NCI-H69 (cell line): ENCODE measurements at places on chromosomes 1 and 21.

GRCh38 chr1:83834621-83835264 lies 164.2 kb downstream of the TTLL7 start:
- DNase-seq: no peak

DNA sequence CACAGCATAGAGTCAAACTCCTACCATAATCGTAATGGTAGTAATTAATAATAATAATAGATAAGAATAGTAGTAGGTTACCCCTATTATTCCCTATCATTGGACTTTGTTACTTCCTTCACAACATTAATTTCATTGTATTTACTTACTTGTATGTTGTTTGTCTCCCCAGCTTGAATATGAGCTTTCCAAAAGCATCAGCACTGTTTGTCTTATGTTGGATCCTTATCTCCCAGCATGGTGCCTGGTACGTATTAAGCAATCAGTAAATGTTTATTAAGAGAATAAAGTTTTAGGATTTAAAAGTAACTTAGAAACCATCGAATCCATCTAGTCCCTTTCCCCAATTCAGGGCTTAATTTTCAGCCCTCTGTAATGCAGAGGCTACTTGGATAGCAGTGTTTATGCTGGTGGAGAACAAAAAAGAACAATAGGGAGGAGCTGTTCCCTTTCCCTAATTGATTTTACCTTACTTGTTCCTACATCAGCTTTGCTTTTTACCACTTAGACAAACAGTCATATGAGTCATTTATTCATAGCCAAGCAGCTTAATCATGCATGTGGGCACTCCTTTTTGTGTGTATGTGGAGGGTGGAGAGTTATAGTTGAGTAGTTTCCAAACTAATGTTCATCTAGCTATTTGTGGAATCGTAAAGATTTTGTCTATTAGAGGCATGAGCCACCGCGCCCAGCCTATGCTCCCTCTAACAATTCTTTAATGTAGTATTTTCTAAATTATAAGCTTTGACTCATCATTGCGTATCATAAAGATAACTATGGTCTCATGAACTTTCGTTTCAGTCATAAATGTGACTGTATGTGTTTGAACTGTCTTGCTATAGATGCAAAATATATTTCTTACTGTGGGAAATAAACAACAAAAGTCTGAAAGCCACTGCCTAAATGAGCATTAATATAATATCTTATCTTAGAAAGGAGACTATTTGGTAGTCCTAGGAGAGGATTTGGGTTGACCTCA lies 20.9 kb upstream of the DR1 start:
- DNase-seq: peak; percentile 55

- peak; percentile 9 for DNase-seq
Measured at GRCh38 chr1:29876902-29877301, 640.6 kb downstream of the PTPRU start.

DNA sequence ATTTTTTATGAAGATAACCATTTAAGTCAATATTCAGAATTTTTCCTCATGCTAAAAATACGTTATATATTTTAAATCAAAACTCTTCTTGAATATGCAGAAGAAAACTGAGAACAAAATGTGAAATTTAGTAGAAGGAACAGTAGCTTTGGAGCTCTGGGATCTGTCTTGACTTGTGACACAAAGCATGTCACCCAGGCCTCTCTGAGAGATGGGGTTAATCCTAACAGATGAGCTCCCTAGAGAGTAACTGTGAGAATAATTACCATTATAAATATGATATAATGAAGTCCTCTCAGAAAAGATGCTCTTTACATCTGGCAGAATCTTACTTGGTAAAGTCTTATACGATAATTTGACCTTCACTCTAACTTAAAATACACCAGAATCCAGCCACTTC lies 272.0 kb downstream of the PTPRC start:
- DNase-seq: peak; percentile 34

DNA sequence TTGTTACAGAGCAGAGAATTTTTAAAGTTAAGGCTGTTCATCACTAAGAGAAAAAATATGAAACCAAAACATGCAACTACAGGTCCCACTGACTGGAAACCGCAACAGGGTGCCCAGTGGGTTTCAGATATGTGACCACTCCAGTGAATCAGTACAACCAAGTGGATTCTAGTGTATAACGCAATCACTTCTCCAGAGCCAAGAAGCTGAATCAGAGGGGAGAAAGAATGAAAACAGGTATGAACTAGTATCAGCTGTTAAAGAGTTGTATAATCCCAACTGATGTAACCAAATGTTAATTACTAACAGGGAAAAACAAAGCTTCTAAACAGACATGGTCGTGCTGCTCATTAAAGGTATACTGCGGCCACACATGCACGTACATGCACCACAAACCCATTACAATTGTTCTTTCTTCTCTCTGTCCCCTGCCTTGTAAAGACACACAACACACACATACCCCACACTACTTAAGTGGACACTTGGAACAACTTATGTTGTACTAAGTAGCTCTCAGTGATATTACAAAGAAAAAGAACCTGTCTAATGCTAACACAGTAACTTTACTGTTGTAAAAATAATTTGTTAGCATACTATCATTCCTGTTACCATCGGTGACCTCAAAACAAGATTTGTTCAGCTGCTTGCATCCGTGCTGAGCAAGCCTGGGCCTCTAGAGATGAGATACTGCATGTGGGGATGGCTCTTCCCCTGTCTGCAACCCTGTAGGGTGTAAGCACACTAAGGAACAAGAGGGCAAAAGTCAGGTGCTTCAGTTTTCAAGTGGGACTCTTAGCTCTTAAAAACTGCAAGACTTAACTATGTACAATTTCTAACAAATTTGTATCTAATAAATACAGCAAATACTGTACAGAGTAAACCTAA lies 74.2 kb downstream of the PTPN14 start:
- no peak for DNase-seq

- no peak for DNase-seq
Measured at GRCh38 chr1:211912844-211913432, 82.4 kb upstream of the LPGAT1 start.

- peak; percentile 24 for DNase-seq
Measured at GRCh38 chr21:41712730-41713129, 54.1 kb downstream of the RIPK4 start.

DNA sequence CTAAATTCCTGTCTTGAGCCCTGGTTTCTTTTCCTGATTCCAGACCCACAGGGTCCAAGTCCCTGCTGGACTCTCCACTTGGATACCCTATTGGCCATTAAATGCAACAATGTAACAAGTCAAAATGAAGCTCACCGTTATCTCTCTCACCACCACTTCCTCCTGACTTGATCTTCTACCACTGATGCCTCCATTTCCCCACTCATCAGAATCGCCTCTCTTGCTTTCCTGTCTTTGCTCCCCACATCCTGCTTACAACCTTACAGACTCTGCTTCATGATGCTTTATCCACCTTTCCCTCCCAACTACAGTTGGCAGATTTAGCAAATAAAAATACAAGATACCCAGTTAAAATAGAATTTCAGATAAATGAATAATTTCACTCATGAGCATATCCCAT lies 343.8 kb downstream of the KCNH1 start:
- no peak for DNase-seq

DNA sequence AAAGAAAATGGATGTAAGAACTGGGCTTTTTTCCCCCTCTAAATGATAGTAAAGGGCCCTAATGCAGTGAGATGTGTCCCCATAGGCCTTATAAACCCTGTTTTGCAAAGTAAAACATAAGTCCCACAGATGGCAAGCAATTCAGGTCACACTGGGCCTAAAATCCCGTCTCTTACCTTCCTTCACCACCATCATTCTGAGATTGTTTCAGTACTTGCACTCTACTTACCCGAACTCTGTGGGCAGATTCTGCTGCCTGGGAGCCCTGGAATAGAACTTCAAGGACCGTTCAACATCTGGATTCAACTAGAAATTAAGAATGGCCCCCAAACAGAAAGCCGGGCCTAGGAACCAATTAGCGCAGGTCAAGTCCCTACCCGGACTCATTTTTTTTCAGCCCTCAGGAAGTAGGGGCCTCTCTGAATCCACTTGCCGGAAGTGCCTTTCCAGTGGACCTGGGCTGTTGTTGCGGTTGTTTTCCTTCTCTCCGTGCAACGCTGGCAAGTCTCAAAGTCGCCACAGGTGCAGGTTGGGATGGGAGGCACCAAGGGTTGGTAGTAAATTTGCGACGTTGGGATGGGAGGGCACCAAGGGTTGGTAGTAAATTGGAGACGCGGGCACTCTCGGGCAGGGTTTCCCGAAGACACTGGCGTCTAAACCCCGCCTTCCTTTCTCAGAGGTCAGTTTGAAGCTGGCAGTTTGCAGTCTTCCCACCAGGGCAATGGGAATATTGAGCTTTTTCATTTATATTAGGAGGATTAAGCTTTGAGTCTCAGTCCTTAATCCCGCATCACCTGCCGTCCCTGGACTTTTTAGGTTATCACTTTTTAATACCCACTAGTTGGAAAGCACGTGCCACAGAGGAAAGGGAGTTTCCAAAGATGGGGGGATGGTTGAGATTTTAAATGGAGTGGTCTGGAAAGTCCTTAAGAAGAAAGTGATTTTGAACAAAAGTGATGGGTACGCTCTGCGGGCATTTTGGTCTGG lies at the start of gene TMEM69:
Gene TMEM69 (plus strand): TSS at position 428 of the 987 bp plus-strand sequence. CDS start 2,888 bp downstream, outside the sequence.
- peak; percentile 85 for DNase-seq

GRCh38 chr1:160374306-160375110 lies 7.6 kb downstream of the NHLH1 start:
- DNase-seq: peak; percentile 80

DNA sequence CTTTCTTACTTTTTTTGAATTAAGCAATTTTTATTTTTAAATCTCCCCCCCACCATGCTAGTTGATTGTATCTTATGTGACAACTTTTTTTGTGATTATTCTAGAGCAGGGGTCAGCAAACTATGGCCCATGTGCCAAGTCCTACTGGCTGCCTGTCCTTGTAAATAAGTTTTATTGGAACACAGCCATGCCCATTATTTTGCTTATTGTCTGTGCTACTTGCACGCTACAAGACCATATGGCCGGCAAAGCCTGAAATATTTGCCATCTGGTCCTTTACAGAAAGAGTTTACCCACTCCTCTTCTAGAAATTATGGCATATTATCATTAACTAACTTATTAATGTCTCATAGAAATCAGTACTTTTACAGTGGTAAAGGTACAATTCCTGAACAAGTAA lies 51.7 kb downstream of the AK5 start:
- peak; percentile 93 for DNase-seq

GRCh38 chr1:215631489-215631888 lies 64.4 kb downstream of the KCTD3 start:
- peak; percentile 99 for DNase-seq

DNA sequence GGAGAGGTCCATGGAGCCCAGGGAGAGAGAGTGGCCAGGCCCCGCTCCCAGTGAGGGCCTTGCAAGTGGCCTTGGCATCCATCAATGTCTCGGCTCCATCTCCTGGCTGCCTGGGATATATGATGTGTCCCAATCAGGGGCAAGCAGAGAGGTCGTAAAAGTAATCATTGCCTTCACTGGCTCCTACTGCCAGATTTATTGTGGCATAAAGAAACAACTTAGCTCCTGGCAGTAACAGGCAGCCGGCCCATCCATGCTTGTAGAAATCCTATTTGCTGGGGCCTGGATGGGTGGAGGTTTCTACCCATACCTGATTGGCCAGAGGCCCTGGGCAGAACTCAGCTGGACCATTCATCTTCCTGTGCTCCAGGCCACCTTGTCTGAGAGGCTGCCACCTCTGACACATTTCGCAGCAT lies 272.6 kb downstream of the MATN1 start:
- DNase-seq: peak; percentile 16

DNA sequence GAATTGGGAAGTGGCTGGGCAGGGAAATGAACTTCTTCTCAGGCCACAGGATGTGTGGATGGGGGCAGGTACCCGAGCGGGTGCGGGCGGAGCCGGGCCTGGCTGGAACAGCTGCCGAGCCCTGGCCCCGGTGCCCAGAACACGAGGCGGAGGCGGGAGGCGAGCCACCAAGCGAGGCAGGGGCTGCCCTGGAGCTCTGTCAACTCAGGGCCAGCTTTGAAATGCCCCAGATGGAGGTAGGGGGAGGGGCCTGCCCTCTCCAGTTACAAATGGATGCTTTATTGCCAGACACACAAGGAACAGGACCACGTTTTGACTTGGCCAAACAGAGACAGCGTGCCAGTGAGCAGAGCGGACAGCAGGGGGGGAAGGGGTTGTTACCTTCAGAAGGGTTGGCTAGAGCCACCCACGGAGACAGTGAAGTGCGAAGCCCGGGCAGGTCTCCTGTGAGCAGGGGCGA lies 240.4 kb downstream of the SDCCAG8 start:
- DNase-seq: peak; percentile 91

DNA sequence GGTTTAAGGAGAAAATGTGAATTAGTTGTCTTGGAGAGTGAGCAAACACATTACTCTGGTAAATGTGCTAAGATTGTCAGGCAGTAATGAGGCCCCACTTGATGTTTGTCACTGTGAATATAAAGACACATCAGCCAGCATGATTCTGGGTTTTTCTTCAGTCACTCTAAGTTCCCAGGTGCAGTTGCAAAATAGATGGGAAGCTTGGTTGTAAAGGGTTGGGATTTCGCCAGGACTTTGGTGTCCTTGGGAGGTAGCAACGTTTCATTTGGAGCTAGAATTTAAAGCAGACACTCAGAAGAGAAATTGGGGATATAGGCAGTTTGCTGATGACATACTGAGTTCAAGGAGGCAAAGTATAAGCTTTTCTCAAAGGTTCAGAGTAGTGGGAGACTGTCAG lies 154.3 kb downstream of the MAST2 start:
- peak; percentile 2 for DNase-seq

DNA sequence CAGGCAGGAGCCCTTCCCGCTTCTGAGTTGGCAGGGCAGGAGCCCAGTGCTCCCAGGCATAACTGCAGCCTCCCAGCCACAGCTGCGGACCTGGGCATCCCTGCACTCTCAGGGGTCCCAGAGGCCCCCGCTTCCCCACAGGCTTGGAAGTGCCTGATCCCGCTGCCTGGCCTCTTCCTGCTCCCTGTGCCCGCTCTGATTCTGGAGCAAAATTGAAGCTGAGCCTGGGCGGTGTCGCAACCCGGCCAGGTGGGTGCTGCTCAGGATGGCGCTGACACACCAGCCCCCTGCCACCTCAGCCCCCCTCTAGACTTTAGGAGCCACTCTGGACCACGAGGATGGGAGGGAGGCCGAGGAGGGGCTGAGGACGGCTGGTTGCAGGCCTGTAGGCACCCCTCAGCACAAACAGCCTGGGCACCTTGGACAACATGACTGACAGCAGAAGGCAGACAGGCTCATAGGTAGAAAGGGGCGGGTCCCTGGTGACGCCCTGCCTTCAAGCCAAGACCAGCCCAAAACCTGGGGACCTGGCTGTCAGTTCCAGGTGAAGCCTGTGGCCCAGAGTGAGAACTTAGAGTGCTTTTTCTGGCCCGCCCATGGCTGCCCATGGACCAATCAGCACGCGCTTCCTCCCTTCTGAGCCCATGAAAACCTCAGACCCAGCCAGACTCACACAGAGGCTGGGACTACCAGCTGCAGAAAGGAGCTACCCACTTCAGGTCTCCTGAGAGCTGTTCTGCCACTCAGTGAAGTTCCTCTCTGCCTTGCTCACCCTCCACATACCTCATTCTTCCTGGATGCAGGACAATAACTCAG lies 7.2 kb downstream of the HLCS start:
- DNase-seq: no peak

DNA sequence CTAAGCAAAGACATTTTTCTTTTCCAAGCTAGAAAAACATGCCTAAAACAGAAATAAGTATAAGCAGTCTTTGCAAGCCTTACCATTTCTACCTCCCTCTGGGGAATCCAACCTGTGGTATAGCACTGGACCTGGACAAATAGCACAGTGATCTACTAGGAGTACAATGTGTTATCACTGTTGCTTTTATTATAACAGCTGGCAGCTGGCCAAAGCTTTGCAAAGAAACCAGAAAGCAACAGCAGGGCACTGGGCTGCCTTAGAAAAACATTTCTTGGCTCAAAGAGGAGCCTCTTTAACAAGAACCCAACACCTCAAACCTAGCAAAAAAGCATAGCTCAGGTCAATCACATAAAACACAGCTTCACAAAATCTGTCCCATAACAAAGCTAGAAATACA lies 294.5 kb upstream of the GREM2 start:
- DNase-seq: peak; percentile 65
